HFFc6 (cell line): ENCODE measurements at places on chromosomes 1 and 21. TPM values are rescaled to one million over a fixed set of nuclear protein-coding genes. Genes with fewer than 3 reads are reported as not detected.

Gene RXFP4
- total RNA-seq = not detected in 3 replicates

Gene PIGM
- total RNA-seq = 6.7 and 8.1 TPM in 2 replicates

DNA sequence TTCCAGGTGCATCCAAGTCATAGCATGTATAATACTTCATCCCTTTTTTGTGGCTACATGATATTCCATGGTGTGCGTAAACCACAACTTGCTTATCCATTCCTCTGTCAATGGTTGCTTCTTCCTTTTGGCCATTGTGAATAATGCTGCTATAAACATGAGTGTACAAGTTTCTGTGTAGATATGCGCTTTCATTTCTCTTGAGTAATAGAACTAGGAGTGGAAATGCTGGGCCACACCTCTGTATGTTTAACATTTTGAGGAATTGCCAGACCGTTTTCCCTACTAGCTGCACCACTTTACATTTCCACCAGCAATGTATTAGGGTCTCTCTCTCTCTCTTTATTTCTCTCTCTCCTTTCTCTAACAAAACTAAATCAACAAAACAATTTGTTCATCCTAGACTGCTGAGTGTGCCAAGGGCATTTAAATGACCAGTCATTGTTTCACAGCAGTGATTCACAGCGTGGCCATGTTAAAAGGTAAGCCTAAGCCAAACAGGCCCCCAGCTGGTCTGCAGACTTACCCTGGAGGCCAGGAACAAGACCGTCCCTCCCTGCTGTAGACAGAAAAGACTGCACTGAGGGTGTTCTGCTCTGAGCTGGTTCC lies 53.2 kb upstream of the LYST start:
- peak; percentile 82 for DNase-seq

GRCh38 chr1:163980394-163980793 lies 578.6 kb upstream of the PBX1 start:
- no peak for DNase-seq
